NT2/D1 (cell line): ENCODE measurements at places on chromosomes 3 and 15.

DNA sequence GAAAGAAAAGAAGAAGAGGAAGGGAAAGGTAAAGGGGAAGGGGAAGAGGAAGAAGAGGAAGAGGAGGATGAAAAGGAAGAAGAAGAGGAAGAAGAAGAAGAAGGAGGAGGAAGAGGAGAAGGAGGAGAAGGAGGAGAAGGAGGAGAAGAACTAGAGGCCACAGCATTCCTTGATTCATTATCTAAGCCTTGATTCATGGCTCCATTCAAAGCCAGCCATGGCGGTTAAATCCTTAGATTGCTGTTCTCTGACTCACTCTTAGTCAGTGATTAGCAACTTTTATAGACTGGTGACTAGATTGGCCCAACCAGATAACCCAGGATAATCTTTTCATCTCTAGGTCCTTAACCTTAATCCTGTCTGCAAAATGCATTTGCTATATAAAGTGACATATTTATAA, 47.6 kb downstream of the OSTN start:
- DNase-seq, result no peak

DNA sequence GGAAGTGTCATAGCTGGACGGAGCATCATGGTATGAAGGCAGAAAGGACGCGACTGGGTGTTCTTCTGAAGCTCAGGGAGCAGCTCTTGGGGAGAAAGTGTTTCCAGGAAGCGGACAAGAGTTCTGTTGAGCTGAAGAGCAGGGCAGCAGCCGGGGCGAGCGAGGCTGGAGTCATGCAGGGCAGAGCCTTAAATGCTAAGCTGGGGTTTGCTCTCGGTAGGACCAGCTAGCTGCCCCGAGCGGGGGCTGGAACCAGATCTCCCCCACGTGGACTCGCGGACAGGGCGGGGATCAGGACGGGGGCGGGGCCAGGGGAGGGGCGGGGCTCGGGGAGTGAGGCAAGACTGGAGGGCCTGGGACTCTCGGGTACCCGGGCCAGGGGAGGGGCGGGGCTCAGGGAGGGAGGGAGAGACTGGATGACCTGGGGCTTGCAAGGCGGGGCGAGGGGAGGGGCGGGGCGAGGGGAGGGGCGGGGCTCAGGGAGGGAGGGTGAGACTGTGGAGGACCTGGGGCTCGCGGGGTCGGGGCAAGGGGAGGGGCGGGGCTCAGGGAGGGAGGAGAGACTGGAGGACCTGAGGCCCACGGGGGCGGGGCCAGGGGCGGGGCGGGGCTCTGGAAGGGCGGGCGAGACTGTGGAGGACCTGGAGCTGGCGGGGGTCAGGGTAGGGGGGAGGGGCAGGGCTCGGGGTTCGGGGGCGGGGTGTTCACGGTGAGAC, 461 bp upstream of the FAH start:
- peak; percentile 89 for DNase-seq

- DNase-seq, result no peak
Observed at GRCh38 chr3:38583688-38584087, 65.8 kb downstream of the SCN5A start.

- no peak for DNase-seq
Observed at GRCh38 chr3:128033102-128033501, 19.1 kb upstream of the SEC61A1 start.

DNA sequence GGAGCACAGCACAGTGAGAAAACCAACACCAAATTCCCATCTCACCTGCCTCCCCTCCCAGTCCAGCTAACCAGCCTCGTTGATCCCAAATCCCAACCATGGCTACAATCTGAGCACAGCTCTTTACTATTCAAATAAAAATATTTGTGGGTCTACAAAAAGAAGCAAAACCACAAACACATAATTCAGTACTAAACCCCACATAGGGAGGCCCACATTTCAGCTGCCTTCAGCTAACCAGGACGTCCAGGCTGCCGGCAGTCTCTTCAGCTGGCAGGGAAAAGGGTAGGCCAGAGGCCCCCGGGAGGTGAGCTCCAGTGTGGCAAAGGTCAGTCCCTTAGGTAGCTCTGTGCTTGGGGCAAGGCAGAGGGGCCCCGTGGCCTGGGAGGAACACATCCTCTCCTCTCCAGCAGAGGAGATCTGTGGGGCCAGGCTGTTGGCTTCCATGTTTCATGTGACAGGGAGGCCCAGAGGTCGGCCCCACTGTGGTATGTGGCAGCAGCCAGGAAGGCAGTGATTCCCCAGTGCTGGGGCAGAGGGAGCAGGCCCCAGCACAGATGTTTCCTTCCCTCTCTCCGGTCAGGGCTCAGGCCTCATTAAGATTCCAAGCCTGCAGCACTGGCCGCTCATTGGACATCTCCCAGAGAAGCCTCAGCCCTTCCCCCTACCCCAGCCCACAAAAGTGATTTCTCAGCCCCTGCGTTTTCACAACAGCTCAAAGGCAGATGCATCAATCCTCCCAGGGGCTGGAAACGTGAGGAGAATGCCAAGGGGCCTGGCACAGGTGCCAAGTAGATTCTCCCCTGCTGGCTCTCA, 381.4 kb downstream of the NTRK3 start:
- DNase-seq, result no peak

GRCh38 chr3:73874606-73875369, 250.0 kb upstream of the PDZRN3 start:
- DNase-seq, result no peak

DNA sequence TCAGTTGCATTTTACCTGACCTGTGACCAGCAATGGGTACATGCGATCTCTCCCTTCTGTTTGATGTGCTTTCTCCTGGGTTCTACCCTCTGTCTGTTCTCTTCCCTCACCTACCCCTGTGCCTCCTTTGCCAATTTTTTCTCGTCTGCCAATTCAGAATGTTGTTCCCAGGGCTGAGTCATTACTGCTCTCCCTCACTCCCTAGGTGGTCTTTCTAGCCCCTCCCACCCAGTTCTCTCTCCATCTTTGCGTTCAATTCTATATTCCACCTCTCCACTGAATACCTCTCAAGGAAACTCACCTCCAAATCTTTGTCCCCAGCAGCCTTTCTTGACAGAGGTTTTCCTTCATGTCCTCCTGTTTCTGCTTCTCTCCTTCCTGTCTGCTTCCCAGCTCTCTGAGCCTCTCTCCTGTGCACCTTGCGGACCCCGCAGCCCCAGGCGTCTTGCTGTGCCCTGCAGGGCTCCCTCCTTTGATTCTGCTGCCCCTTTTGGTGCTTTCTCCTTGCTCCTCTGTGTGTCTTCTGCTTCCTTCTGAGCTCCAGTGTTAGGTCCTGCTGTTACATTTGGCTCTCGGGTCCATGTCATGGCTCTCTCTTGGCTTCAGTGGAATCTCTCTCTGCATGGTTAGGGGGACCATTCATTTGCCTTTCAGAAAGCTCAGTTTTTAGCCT, 398.2 kb upstream of the TPM1 start:
- DNase-seq, result no peak

GRCh38 chr3:136818769-136819391, at the start of gene SLC35G2:
Gene SLC35G2, plus strand, starts transcription at chr3:136819126. Its CDS starts 35,335 bp downstream, at chr3:136854461.
- DNase-seq, result no peak

GRCh38 chr3:184158404-184158803, 3.2 kb downstream of the DVL3 start:
- DNase-seq, result no peak

DNA sequence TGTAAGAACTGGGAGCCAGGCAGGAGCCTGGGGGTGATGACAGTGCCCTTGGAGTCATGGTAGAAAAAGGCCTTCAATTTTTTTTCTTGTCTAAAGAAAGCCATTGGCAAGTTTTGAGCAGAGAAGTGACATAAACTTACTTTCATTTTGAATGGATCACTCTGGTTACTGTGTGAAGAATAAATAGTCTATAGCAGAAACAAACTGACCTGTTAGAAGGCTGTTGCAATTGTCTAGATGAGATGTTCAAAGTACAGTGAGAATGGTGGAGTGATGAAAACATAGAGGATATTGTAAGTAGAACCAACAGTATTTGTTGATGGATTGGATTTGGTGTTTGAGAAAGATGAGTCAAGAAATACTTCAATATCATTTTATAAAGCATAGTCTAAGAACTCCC, 439.9 kb downstream of the TBL1XR1 start:
- no peak for DNase-seq

GRCh38 chr3:76487446-76487845, 552.5 kb upstream of the ROBO2 start:
- DNase-seq, result no peak

DNA sequence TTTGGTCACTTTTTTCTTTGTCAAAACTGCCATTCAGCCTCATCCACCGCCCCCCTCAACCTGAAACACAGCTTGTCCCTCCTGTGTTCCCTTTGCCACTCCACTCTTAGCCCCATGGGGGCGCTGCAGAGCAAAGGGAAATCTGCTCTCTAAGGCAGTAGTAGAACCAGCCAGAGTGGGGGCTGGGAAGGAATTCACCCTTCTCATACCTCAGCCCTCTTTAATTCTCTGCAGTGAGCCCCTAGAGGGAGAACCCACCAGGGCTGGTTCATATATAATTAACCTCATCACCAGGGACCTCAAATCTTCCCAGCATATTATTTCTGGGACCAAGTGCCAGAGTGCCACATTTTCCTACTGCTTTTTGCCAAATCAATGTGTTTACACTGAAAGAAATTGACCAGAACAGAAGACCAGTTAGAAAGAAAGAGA, 2.8 kb upstream of the BCL6 start:
- DNase-seq, result peak; percentile 92

GRCh38 chr3:189512039-189512438, 119.2 kb upstream of the TP63 start:
- DNase-seq, result no peak

- DNase-seq, result no peak
Observed at GRCh38 chr15:70582143-70582945, 181.0 kb downstream of the UACA start.

GRCh38 chr3:116553355-116553754, 108.1 kb upstream of the LSAMP start:
- DNase-seq, result no peak

DNA sequence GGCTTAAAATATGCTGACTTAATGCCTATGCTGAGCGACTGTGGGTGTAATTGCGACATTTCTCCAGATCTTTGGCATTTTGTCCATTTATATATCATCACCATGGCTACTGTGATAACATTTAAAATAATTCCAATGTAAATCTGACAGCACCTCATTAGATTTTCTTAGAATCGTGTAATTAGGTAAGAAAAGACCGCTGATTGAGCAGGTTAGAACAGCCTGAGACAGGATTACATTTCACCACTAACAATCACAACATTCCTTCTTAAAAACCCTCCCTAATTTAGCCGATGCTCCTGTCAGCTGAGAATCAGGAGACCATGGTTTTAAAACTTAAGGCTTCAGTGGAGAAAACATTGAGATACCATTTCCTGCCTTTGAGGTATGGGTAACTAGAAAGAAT, 455.3 kb upstream of the PDZRN3 start:
- DNase-seq, result no peak

- DNase-seq, result no peak
Observed at GRCh38 chr15:74709011-74709410, 13.2 kb upstream of the EDC3 start.

- DNase-seq, result no peak
Observed at GRCh38 chr3:134874737-134875413, 79.8 kb downstream of the EPHB1 start.

DNA sequence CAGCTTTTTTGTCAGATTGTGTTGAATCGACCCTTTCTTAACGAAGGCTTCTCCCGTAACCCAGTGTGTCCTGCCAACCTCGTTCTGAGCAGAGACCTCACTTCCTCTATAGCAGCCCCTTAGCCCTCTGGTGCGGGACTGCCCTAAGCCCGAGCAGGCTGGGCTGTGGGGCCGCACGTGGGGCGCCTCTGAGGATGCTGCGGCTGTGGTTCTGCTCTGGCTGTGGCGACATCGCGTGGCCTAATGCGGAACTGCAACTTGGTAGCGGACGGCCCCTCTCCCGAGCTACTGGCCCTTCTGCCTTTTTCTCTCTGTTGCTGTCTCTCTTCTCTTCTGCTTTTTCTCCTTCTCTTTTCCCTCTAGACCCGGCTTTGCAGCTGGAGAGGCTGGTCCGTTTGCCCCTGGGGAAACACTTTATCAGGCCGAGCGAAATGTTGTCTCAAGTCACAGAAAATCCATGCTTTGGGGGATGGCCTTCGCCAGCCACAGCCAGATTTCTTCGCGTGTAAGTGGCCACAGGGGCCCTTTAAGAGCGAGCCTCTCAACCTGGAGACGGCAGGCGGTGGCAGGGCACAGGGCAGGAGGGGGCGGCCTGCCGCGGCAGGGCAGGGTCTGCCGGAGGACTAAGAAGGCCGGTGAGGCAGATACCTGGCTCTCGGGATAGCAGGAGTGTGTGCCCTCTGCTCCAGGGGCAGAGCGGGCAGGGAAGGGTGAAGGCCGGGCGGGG, 19.4 kb upstream of the KIF23 start:
- peak; percentile 70 for DNase-seq

DNA sequence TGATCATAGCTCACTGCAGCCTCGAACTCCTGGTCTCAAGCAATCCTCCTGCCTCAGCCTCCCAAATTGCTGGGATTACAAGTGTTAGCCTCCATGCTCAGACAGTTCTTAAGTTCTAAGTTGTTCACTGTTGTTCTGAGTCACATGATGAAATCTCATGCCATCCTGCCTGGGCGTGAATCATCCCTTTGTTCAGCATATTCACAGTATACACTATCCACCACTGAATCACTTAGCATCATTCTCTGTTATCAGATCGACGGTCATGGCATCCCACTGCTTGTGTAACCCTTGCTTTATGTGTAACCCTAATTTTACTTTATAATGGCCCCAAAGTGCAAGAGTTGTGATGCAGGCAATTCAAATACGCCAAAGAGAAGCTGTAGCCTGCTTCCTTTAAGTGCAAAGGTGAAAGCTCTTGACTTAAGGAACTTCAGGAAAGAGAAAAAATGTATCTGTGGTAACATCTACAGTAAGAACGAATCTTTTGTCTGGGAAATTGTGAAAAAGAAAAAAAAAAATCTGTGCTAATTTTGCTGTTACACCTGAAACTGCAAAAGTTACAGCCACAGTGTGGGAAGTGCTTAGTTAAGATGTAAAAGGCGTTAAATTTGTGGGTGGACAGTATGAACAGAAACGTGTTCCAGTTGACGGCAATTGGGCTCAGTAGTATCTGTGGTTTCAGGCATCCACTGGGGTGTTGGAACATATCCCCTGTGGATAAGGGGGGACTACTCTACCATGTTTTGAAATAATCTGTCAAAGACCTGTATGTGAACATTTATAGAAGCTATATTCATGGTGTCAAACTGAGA, 80.6 kb downstream of the PCOLCE2 start:
- no peak for DNase-seq

- DNase-seq, result no peak
Observed at GRCh38 chr3:141629976-141630375, 108.1 kb upstream of the RNF7 start.

GRCh38 chr3:71129611-71130431, 453.7 kb downstream of the FOXP1 start:
- DNase-seq, result no peak

GRCh38 chr3:101544161-101544850, 17.4 kb upstream of the TRMT10C start:
- DNase-seq, result no peak

GRCh38 chr3:42043099-42043813, 47.9 kb upstream of the TRAK1 start:
- DNase-seq, result peak; percentile 92

DNA sequence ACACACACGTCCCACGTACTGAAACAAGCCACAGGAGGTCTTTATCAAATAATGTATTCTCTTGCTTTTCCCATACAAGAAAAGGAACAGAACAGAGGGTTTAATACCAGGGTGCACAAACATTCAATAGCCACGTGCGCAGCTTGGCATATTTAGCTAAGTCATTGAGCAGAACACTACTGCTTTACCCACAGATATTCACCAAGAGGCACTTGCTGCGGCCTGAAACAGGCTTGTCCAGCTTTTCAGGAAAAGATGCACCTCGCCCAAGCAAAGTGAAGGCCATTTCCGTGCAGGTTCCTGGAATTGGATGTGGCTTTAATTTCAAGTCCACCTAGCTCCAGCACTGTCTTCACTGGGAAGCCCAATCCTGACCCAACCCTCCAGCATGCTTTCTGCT, 17.6 kb downstream of the ZDHHC3 start:
- no peak for DNase-seq
